ENCODE measurements at places on chromosomes 7 and 10.
A peak's percentile ranks its signal among the peaks of the same experiment; 100 is the strongest.

DNA sequence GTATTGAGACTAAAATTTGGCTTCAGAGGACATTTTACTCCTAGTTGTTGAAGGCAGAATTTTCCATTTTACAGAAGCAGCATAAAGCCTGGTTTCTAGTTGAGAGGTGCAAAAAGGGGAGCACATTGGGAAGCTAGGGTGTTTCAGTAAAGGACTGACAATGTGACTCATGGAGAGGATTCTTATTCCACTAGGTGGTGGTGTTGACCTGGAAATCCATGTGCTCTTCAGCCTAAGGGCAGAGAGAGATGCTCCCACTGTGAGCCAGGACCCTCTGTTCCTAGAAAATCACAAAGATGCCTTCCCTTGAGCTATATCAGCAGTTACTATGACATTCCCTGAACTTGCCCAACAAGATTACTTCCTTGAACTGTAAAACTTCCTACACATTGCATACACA lies 687.8 kb downstream of the IPMK start:
- DNase-seq = no peak

GRCh38 chr10:18340496-18341051 lies 200.3 kb downstream of the CACNB2 start:
- no peak for DNase-seq

DNA sequence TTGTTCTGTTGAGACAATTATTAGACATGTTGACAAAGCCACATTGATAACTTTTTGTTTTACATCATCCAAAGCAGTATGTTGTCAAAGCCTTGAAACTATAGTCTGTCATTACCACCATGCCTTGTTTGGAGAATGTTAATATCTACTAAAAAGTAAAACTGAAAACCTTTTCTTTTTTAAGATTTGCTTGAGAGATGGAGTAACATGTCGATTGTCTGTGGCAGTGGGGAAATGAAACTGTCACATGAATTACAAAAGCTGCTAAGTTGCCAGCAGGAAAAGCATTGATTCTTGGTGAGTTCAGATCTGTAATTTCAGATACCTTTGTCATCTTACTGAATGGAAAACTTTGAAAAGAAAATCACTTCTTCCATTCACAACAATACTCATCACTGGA lies 69.1 kb downstream of the TFPI2 start:
- DNase-seq = no peak

DNA sequence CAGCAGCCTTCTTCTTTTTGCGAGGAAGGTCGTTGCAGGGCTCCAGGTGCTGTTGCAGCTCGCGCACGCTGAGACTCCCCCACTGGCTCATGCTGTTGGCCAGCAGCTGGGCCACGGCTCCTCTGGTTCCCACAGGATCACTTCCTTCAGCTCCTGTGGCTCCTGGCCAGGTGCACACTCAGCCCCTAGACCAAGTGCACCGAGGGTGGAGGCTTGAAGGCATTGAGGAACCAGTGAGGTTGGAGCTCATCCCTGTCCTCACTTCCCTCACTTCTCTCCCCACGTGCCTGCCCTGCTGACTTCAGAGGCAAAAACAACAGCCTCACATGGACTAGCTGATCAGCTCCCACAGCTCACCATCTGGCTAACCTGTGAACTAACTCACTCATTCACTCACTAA lies 46.2 kb upstream of the ADRB1 start:
- no peak for DNase-seq

DNA sequence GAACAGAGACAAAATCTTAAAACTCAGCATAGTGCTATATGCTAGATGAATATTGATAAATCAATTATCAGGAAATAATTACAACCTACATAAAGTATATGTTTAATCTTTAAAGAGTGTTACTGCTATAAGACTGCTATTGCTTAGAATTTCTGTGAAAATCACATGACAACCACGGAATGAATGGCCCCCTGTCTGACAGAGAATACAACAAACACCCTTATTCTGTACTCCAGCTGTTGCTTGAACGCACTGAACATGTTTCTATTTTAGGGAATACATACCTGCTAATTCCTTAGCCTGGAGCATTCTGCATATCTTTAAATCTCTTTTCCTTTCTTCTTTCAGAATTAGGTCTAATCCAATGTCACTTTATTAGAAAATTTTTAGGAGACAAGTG lies 452.4 kb upstream of the PHF14 start:
- DNase-seq = no peak

- DNase-seq = no peak
Observed at GRCh38 chr7:17307000-17307399, 8.5 kb downstream of the AHR start.

GRCh38 chr7:25959168-25959734 lies 192.7 kb upstream of the NFE2L3 start:
- DNase-seq = no peak

GRCh38 chr10:113381981-113382509 lies 170.8 kb upstream of the HABP2 start:
- no peak for DNase-seq

DNA sequence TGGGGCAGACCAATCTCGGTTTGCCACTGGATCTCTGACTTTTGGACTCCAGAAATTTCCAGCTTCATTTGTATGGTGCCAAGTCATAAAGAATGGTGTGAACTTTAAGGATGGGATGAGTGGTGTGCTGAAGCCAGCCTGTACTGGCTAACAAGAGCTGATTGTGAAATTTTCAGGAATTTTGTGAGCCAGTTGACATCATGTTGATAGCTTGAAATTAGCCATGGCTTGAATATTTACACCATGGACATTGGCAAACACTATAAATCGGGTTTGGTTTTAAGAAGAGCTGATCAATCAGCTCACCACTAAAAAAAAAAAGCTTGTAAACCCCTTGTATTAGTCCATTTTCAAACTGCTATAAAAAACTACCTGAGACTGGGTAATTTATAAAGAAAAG lies 14.1 kb upstream of the MYH16 start:
- DNase-seq = no peak

DNA sequence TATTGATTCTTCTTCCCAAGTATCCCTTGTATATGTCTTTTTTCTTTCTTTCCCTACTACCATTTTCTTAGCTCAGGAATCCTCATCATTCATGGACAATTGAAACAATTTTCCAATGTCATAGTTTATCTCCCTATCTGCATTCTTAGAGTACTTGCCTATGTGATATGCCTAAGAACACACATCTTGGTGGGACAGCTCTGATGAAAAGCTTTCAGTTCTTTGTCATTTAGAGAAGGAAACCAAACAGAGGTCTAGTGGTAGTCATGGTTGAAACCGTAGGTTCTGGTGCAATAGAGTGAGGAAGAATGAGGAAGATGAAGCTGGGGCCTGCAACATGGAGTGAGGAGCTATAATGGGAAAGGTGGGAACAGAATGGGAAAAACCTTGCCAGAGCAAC lies 28.2 kb downstream of the TDRD1 start:
- DNase-seq = no peak

GRCh38 chr7:22146961-22147512 lies 201.3 kb upstream of the CDCA7L start:
- DNase-seq = no peak

GRCh38 chr7:130063036-130063435 lies 7.3 kb upstream of the KLHDC10 start:
- DNase-seq = no peak

DNA sequence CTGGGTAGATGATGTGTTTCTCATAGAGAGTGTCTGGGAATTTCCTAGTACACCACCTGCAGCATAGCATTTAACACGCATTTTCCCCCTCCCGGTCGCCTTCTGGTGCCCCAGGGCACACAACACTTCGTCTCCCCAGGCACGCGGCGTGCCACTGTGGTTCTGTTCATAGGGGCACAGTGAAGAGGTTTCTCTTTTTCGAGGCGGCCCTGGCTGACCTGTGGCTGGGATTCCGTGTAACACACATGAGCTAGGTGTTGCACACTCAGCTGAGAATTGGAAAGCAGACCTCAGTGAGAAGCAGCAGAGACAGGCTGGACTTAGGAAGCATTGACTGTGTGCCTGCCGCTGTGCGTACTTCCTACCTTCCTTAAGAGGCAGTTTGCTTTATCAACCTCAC lies 214.3 kb upstream of the SHH start:
- no peak for DNase-seq

DNA sequence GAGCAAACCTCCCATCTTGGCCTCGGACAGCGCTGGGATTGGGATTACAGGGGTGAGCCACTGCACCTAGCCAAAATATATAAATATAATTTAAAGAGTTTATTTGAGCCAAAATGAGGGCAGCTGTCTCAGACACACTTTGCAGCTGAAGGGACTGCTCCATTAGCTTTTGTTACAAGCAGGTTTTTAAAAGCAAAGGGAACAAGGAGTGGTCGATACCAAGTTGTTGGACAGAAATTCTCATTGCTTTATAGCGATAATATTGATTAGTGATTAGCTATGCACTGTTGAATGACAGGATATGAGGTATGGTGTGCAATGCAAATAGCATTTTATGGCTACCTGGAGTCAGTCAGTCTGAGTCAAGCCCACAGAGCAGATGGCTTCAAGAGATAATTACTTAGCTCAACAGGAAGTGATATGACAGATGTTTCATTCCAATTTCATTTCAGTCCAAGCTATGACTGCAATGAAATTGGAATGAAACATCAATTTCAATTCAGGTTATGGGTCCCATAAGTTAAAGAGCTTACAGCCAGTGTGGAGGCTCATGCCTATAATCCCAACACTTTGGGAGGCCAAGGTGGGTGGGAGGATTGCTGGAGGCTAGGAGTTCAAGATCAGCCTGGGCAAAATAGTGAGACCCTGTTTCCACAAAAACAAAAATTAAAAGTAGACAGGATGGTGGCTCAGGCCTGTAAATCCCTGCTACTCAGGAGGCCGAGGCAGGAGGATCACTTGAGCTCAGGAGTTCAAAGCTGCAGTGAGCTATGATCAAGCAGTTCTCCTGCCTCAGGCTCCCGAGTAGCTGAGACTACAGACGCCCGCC lies 23.1 kb downstream of the TYW1 start:
- DNase-seq = peak; percentile 50

GRCh38 chr7:54253036-54253373 lies 289.2 kb upstream of the VSTM2A start:
- DNase-seq = no peak

DNA sequence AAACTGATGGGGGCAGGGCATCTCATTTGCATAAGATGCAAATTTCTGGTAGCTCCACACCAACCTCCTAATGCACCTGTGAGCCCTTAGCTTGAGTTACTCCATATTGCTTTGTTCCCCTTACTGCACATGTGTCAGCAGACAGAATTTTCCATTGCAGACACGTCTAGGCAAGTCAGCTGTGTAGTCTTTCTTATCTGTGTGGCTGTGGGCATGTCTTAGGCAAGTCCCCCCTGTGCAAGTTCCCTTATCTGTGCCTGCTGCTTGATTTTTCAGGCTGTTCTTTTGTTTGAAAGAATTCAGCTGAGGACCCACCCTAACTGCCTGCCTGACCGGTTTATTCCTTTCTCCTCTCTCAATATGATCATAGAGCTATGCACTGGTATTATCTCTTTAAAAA lies 28.5 kb upstream of the TRIM24 start:
- no peak for DNase-seq

DNA sequence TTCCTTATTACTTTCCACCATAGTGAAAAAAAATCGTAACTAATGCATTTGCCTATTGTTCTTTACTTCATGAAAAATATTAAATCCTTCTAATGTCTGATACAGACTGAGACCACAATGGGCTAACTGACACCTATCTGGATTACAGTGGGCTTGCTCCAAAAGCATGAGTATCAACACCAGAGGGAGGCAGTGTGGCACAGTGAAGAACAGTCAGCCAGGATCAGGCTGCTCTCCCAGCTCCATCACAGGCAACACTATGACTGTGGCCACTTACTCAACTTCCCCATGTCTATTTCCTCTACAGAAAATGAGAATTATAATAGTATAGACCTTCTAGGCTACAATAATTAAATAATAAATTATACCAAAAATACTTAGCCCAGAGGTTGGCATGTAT lies 97.2 kb downstream of the SLC25A13 start:
- DNase-seq = no peak

DNA sequence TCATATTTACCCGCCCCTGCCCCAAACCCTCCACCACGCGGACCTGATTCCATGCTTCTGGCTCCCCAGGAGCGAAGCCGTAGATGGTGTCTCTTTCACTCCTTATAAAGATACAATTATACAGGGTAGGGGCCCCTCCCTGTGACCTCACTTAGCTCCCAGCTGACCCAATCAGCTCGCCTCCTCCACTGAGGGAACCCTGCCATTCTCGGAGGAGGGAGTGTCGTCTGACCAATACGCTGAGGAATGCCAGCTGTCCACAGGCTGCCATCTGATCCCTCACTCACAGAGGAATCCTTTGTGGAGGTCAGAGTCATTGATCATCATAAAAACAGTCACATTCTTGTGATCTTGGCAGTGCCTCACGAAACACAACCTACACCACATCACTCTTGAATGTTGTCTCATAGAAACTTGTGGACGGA lies 67.5 kb upstream of the INSIG1 start:
- DNase-seq = no peak

- no peak for DNase-seq
Observed at GRCh38 chr7:44724276-44724675, 24.4 kb upstream of the ZMIZ2 start.

GRCh38 chr10:22737587-22737986 lies 23.2 kb upstream of the PIP4K2A start:
- no peak for DNase-seq

- no peak for DNase-seq
Observed at GRCh38 chr10:14669576-14669975, 105.1 kb downstream of the FAM107B start.

- DNase-seq = no peak
Observed at GRCh38 chr7:49618028-49618427, 155.4 kb upstream of the VWC2 start.

DNA sequence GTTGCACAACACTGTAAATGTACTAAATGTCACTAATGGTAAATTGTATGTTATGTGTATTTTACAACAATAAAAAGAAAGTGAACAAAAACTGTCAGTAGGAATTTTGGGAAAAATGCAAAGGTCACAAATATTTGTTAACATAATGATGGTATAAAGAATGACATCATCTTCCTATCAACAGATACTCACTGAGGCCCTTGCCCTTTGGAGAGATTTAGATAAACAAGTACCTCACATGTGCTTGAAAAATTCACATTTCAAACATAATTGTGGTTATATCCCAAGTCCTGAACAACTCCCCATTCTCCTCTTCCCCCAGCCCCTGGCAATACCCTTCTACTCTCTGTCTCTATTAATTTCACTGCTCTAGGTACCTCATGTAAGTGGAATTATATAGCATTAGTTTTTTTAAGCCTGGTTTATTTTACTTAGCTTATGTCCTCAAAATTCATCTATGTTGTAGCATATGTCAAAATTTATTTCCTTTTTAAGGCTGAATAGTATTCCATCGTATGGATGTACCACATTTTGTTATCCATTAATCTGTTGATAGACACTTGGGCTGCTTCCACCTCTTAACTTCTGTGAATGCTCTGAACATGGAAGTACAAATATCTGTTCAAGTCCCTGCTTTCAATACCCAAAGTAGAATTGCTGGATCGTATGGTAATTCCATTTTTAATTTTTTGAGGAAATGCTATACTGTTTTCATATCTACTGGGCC lies 90.5 kb downstream of the WIPF3 start:
- no peak for DNase-seq

DNA sequence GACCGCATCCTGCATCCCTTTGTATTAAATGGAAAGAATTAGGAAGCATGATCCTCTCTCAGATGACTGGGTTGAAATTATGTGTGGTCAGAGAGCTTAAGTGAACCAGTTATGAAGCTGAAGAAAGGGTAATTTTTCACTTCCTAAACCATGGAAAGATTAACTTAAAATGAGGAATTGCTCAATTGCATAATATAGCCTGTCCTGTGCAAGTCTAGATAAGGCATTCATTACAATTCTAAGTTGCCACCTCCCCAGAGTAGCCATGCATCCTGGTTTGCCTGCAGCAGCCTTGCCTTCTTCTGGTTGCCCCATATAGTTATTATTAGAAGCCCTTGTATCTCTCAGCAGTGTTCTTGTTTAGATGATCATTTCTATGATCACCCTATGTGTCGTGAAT lies 45.3 kb downstream of the STARD3NL start:
- DNase-seq = no peak

Measured in NCI-H446 treated with DMSO at 0.1 percent for 48 hours (cell line).